ENCODE measurements at places on chromosomes 1 and 21.

DNA sequence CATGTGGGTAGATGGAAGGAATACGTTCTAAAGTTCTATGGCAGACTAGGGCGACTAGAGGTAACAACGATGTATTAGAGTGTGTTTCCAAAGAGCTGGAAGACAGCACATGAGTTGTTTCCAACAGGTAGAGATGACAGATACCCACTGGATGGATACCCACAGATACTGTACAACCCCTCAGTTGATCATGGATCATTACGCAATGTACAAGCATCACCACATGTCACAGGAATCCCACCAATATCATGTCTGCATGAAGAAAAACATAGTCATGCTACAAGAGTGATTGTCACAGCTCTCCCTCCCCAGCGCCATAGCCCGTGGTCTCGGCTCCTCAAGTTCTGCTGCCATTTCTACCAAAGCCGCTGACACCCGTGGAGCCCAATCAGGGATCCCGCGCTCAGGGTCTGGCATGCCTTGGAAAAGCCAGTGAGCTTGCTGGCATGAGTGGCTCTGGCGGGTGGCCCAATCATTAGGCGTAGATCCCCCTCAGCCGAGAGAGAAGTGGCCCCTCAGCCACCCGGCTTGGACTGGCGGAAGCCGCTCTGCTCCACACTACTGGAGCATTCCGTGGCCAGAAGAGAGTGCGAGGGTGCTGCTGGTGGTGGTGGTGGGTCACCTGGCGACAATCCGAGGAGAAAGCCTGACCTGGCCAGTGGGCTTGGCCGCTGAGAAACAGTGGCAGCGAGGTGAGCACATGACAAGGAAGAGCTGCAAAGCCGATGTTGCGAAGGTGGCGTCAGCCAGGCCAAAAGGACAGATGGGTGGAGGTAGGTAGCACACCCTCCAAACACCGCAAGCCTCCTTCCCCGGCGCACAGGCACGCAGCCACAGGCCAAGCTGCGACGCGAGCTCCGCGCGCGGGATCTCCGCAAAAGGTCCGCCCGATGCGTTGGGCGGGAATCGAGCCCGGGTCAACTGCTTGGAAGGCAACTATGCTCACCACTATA is 65.7 kb upstream of the FCGR2A start:
- peak; percentile 12 for DNase-seq

GRCh38 chr1:45508295-45509151 is 8.4 kb downstream of the MMACHC start:
- no peak for DNase-seq

GRCh38 chr1:165371588-165372225 is 15.2 kb upstream of the LMX1A start:
- DNase-seq = no peak

DNA sequence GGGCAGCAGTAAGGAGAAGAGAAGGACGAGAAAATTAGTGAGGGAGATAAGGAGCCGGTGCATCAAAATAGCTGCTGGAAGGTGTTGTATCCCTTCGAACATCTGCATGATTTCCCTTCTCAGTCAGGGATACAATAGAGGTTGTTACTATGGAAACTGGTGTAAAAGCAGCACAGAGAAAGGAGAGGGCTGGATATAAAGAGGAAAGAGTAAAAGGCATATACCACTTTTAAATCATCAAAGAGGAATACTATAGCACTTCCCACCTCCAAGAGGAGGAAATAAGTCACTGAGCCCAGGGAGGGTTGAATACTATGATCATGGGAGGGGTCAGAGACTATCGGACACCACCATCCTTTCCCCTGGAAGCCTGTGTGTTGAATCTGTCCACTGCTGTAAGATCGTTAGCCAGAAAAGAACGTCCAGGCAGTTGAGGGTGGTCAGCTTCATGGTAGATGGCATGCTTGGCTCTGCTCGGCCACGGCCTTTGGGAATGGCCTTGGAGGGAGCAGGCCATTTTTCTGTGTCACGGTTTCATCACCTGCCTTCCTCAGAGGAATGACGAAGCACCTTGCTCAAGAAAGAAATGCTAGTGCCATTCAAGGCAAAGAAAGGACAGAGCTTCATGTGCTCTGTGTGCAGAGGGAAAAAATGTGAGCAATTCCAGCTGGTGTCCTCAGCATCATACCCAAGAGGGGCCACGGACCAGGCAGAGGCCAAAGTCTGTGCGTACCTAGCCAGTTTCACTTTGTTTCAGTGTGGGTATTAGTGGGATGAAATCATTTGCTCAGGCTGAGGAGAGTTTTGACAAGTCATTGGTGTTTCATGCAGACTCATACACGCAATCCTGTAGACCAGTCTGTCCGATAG is 64.2 kb downstream of the IRF2BP2 start:
- DNase-seq = no peak

DNA sequence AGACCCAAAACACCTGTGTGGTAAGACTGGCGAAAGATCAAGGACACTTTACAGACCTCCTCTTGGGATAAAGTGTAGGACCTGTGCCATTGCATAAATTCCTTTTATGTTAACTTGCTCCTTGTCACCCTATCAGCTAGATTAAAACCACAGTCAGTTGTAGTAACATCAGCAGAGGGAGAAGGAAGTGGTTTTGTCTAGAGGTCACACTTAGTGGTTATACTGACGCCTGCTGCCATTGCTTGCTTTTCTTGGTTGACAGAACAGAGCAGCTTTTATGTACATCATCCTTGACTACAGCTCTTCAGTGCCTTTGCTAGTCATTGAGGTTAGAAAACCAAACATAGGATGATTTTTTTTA is 101.4 kb downstream of the PBX1 start:
- DNase-seq = no peak

- DNase-seq = no peak
Observed at GRCh38 chr1:107879927-107880326, 85.1 kb downstream of the VAV3 start.

DNA sequence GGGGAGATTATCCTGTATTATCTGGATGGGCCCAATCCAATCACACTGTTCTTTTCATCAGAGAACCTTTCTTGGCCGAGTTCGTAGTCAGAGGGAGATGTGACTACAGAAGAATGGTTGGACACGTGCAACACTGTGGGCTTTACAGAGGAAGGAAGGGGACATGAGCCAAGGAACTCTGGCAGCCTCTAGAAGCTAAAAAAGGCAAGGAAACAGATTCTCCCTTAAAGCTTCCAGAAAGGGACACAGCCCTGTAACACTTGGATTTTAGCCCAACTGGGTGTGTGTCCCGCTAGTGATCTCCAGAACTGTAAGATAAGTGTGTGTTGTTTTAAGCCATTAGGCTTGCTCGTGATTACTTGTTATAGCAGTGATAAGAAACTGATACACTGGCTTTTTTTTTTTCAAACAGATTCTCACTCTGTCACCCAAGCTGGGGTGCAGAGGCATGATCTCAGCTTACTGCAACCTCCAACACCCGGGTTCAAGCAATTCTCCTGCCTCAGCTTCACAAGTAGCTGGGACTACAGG is 53.9 kb upstream of the FBXO28 start:
- DNase-seq = no peak

GRCh38 chr1:68231627-68232288 is 565 bp downstream of the WLS start:
- DNase-seq = no peak

DNA sequence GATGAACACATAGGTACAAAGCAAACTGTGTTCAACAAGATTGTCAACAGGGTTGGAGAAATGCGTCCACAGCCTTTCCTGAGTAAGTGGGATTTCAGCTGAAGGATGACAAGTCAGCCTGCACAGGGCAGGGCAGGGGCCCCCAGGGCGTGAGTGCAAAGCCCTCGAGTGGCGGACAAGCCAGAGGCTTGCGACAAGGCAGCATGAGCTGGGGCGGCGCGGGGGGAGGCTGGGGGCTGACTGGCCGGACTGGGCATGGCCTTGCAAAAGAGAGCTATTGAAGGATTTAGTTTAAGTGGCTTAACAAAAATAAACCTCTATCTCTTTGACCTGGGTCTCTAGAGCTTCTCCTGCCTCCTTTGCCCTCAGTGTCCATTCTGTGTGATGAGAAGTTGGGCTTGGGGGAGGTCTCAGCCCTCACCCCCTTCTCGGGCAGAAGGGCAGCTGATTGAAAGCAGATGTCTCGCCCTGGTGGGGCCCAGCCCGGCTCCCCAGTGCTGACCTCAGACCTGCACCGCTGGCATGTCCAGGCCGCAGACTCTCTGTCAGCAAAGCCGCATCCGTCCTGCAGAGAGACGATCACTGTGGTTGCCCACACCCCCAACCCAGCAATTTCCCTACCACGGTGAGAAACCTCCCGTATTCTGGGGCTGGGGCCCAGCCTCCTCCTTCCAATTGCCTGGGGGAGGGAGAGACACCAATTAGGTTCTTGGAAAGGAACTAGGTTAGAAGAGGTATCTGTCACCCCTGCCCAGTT is 24.3 kb upstream of the EPS8L3 start:
- no peak for DNase-seq

GRCh38 chr21:19034041-19034440 is 630.5 kb upstream of the TMPRSS15 start:
- no peak for DNase-seq

DNA sequence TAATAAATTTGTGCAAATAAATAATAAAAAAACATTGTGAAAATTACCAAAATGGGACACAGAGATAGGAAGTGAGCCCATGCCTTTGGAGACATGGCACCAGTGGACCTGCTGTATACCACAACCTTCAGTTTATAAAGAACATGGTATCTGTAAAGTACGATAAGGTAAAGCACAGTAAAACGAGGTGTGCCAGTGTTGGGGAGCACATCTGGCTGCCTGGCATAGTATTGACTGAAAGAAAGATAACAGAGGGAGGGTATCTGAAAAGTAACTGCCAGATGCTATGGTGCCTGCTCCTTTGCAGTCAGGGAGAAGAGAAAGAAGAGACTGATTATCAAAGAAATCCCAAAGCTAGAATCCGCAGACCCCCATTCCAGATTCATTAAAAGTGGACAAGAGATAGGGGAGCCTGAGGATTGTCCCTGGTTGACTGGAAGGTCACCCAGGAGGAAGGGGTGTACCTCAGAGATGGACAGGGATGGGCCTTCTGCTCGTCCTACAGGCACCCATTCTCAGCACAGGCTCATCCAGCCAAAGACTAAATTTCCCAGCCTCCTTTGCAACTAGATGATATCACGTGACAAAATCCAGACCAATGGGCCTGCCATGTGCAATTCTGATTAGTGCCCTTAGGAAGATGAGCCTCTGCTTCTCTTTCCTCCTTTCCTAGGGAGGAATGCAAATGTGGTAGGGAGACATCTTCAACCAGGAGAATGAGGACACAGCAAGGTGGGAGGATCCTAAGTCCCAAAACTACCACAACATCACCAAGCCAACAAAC is 12.9 kb upstream of the ETS2 start:
- no peak for DNase-seq

DNA sequence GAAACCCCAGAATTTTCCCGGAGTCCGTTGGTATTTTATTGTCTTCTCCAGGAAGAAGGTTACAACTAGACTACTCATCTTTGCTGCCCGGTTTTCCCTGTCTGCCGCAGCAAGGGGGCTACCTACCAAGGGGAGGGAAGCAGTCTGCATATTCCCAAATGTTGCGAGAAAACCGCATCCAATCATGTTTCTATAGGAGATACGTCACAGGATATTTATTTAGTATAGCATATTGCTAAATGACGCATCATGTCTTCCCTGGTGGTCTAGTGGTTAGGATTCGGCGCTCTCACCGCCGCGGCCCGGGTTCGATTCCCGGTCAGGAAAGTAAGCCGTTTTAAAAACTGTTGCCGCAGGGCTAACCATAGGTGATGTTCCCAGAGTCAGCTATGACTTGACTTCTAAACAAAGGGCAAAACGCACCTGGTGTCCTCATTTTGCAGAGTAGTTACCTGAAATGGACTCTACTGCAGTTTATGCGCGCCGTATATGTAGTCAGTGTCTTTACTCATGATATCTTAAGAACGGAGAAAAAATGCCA is 15.2 kb upstream of the ZNF692 start:
- peak; percentile 80 for DNase-seq

DNA sequence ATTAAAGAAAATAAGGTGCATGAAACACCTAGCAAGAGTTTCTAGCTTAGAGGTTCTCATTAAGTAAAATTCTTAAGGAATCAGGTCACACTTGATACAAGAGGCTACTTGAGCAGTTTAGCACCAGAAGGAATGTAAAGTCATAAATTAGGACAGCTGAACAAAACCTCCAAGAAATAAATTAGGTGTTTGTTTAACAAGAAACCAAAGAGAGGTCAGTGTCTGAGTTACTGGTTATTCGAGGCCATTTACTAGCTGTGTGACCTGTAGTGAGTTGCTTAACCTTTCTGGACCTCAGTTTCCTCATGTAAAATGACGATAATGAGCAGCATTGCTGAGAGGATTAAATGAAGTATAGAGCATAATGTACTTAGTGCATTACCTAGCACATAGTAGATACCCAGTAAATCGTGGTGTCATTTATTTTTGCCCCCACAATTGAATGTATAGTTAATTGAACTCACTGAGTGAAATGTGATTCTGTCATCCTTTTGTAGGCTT is 908 bp upstream of the ELK4 start:
- no peak for DNase-seq

- DNase-seq = no peak
Observed at GRCh38 chr1:156418416-156419070, 49.5 kb downstream of the RHBG start.
